ENCODE measurements at places on chromosomes 5 and 9. TPM values are rescaled to one million over a fixed set of nuclear protein-coding genes. Genes with fewer than 3 reads are reported as not detected.

The PCDHB14 gene
- 18.3 TPM for polyA plus RNA-seq

The GLDC gene
- 11.4 TPM for polyA plus RNA-seq

The NRARP gene
- 1.4 TPM for polyA plus RNA-seq

The SPATA6L gene
- polyA plus RNA-seq = 0.89 TPM

The CCNI2 gene
- not detected for polyA plus RNA-seq

The GABRG2 gene
- 33.4 TPM for polyA plus RNA-seq

The PITX1 gene
- not detected for polyA plus RNA-seq

The TPM2 gene
- not detected for polyA plus RNA-seq

The SLC36A2 gene
- polyA plus RNA-seq = not detected

The ZNF462 gene
- polyA plus RNA-seq = 15.8 TPM

The PAEP gene
- not detected for polyA plus RNA-seq

The ABCA1 gene
- 5.1 TPM for polyA plus RNA-seq

The ANKRD31 gene
- 0.62 TPM for polyA plus RNA-seq

The ODF2 gene
- 39.3 TPM for polyA plus RNA-seq

The OSMR gene
- polyA plus RNA-seq = not detected

The OR1L8 gene
- polyA plus RNA-seq = 0.73 TPM

The DAB2 gene
- polyA plus RNA-seq = 0.63 TPM

The GLRA1 gene
- polyA plus RNA-seq = not detected

The PHYHD1 gene
- not detected for polyA plus RNA-seq

The C5orf22 gene
- 18.9 TPM for polyA plus RNA-seq

The PCDHB12 gene
- 2.2 TPM for polyA plus RNA-seq

The ANKRD20A1 gene
- polyA plus RNA-seq = 0.46 TPM

The TERT gene
- not detected for polyA plus RNA-seq

The SREK1 gene
- 63.0 TPM for polyA plus RNA-seq

The CDX1 gene
- not detected for polyA plus RNA-seq

The PTPDC1 gene
- polyA plus RNA-seq = 23.7 TPM

The SPATA24 gene
- 2.3 TPM for polyA plus RNA-seq

The SPINK4 gene
- not detected for polyA plus RNA-seq

The AGGF1 gene
- 36.8 TPM for polyA plus RNA-seq

The GLRX gene
- polyA plus RNA-seq = 54.0 TPM

The CDH12 gene
- polyA plus RNA-seq = 2.3 TPM

The CDH18 gene
- polyA plus RNA-seq = 9.6 TPM

The PCDHGC5 gene
- 0.51 TPM for polyA plus RNA-seq

The IL4 gene
- not detected for polyA plus RNA-seq

The MYMK gene
- not detected for polyA plus RNA-seq

The CCIN gene
- not detected for polyA plus RNA-seq

The FRMD3 gene
- polyA plus RNA-seq = 11.1 TPM

The LIFR gene
- polyA plus RNA-seq = 6.1 TPM

The PLAC8L1 gene
- polyA plus RNA-seq = 1.2 TPM

Measured in neural cell (in vitro differentiated cells).